SJCRH30 (cell line): ENCODE measurements at places on chromosomes 5 and 9.

DNA sequence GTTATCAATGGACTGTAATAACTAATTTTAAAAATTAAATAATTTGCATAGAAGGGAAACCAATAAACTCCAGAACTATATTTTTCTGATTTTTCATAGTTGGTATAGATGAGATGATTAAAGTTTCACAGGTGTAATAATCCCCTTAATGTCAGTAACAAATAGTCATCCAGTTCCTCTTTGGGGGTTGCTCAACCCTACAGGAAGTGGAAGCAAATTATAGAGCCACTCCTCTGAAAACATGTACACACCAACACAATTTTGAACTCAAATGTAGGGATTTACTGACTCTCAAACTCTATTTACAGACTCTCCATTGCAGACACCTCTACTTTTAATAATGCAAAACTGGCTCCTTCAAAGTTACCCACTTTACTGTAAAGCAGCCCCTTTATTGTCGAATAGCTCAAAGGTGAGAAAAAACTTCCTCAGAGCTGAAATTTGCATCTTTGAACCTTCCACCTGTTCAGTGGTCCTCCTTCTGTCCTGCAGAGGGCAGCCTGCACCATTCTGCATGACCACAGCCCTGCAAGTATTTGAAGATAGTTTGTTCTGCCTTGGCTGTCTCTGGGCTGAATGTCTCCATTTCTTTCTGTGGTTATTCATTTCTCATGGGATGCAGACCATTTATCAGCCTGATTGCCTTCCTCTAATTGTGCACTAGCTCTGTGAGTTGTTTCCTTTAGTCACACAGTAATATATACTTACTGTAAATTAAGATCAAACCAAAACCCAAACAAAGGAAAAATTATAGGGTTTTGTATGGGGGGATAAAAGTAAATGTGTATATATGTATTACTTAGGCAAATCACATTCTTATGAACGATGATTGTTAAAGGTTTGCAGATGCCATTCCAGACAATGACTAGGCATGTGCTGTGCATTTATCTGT lies 383.2 kb upstream of the SGCD start:
- H3K4me3 ChIP-seq = no peak overlapping the region
- no peaks in the 10 kb centered on the region; the same call in 1 of the 2 replicates for H3K4me1 ChIP-seq
- no peak overlapping the region for H3K27ac ChIP-seq
- no peaks in the 10 kb centered on the region for H3K36me3 ChIP-seq
- DNase-seq = peak; percentile 36

DNA sequence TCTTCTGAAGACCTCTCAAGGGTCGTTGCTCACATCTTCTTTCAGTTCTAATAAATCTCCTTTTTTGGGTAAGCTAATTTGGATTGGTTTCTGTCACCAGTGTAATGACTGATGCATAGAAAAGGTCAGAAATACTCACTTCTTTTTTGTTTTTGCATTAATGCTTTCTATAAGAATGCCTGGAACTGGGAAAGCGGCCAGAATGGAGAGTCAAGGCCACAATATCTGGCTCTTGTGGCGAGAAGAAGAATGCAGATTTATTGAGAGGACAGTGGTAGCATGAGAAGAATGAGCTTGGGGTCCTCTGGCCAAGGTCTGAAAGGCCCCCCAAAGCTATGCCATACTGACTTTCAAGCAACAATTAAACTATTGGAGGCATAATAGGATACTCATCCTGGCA lies 88.0 kb upstream of the SLC12A2 start:
- no peak overlapping the region for H3K27ac ChIP-seq
- H3K36me3 ChIP-seq = no peaks in the 10 kb centered on the region
- DNase-seq = no peak

DNA sequence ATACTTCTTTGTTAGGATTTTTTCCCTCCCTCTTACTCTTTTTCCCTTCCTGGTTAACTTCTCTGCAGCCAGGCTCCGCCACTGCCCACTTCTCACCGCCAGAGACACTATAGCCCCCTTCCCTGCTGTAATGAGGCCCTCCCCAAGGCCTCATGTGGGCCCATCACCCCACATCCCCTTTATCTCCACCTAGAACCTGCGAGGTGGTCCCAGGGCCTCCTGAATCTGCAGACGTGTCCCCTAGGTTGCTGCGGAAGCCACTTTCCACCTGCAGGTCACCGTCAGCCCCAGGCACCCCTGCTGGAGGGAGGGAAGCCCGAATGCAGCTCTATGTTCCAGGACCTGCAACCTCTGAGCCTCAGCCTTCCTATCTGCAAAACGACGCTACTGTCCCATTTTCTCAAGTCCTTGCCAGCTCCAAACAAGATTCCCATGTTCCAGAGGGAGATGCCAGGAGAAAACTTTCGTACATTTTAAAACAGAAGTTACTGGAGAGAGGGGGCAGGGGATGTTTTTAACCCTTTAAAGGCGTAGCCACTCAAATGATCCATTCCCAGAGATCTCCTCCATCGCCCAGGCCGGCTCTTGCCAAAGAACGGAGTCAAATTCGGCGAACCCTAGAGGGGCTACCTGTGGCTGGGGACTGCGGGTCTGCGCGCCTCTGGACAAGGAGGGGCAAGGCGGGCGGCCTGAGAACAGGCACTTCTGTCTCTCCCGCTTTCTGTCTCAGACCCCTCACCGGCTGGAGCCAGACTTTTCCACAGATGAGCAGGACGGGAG lies 929 bp downstream of the SH3PXD2B start:
- H3K36me3 ChIP-seq = no peaks in the 10 kb centered on the region
- H3K27ac ChIP-seq = peak overlapping the region; percentile 16; the same call in 1 of the 2 replicates
- H3K4me3 ChIP-seq = peak overlapping the region; percentile 91

- H3K4me3 ChIP-seq = no peak overlapping the region
- H3K27ac ChIP-seq = no peak overlapping the region
- no peaks in the 10 kb centered on the region for H3K27me3 ChIP-seq
- H3K4me1 ChIP-seq = no peaks in the 10 kb centered on the region
Measured at GRCh38 chr9:88757406-88758010, 222.5 kb downstream of the NXNL2 start.

DNA sequence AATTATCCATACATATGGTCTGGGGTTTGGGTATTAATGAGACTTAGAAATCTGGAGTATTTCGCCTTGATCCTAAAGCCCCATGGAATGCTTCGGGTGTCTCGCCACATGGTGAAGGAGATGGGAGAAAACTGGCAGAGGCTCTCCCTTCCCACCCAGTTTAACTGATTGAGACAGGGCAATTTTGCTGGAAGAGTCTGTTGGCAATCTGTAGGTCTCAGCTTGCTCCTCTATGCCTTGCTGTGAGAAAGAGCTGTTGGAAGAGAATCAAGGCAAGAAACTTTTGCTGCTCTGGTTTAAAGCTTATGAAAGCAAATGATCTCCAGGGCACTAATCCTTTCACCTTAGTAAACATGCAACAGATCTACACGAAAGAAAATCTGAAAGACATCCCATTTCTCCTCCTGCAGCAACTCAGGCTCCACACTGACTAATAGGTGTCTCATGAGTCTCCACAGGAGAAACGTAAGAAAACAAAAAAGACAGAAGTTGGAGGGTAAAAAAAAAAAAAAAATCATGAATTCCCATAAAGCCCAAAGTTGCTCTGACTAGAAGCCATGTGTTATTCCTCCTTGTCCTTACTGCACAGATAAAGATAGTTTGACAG lies 369.9 kb downstream of the EFNA5 start:
- DNase-seq = no peak
- H3K27ac ChIP-seq = no peak overlapping the region
- H3K4me3 ChIP-seq = no peak overlapping the region
- no peaks in the 10 kb centered on the region for H3K4me1 ChIP-seq
